NCI-H1694 (cell line): ENCODE measurements at places on chromosomes 16 and 17.

GRCh38 chr17:16911141-16911937, 60.6 kb downstream of the TNFRSF13B start:
- DNase-seq, result no peak

- no peak for DNase-seq
These were observed 904 bp downstream of the MAP2K3 start for GRCh38 chr17:21285164-21286065.

DNA sequence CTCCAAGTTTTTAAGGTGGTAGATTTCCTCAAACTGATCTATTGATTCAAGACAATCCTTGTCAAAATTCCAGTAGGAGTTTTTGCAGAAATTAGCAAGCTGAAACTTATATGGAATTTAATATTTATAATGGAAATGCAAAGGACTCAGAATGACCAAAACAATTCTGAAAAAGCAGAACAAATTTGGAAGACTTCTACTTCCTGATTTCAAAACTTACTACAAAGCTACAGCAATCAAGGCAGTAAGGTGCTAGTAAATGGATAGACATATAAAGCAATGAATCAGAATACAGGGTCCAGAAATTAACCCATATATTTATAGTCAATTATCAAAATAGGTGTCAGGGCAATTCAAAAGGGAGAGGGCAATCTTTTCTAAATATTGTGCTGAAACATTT, 11.8 kb upstream of the IL21R start:
- no peak for DNase-seq

- no peak for DNase-seq
These were observed 41.5 kb upstream of the YPEL2 start for GRCh38 chr17:59289981-59290301.

DNA sequence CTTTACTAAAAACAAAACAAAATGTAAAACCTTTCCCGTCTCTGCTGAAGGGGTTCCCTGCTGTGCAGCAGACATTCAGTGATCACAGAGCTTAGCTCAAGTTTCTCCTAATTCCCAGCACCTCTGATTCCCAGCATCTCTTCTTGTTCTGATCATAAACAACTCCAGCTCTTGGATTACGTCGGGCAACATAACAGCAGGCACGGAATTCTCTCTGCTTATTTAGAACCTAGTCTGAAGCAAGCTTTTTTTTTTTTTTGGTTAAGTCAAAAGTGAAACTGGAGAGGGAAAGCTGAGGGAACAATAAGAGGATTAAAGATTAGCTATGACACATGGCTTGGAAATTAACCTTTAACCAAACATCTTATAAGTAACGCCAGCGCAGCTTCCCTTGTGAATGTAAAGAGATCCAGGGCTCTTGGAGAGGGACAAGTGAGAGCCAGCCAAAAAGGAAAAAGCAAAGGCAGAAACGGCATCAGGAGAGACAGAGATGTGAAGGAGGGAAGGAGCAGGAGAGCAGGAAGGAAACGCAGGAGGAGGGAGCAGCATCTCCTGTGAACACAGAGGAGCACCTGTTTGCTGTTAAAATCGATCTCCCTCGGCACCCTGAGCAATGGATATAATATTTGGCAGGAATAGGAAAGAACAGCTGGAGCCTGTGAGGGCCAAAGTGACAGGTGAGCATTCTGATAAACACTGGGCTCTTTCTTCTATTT, at the start of gene BCO1:
BCO1 (plus strand) TSS at position 394 of the 716 bp plus-strand sequence; CDS start at position 614, 220 bp downstream.
- DNase-seq, result no peak

GRCh38 chr16:82653550-82654511, 27.1 kb downstream of the CDH13 start:
- no peak for DNase-seq

DNA sequence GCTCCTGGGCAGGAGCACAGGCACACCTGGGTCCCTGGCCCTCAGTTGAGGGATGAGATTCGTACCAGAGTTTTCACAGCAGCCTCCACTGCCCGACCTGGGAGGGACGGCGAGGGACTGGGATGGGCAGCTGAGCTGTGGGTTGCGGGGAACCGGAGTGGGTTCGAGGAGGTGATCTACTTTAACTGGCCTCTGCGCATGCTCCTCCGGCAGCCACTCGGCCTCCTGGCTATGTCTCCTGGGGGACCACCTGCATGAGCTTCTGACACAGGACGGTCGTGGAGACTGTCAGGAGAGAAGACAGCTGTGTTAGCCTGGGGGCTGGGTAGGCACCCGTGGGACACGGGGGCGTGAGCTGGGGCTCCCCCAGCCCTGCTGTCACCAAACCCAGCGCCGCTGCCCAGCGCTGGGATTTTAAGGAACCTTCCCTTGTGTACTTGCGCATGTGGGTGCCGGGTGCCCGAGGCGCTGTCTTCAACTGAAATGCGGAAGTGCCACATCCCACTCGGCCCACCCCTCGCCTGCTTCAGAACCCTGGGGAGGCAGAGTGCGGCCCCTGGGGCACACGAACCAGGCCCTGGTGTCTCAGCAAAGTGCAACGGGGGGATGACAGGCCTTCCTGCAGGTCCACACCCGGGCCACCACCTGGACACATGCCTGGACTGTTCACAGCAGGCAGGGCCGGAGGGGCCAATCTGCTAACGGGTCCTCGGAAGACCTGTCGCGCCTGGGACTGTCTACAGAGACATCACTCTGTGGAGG, 36.4 kb downstream of the SLC7A5 start:
- no peak for DNase-seq

GRCh38 chr16:83312015-83312717, 495.6 kb upstream of the HSBP1 start:
- no peak for DNase-seq

DNA sequence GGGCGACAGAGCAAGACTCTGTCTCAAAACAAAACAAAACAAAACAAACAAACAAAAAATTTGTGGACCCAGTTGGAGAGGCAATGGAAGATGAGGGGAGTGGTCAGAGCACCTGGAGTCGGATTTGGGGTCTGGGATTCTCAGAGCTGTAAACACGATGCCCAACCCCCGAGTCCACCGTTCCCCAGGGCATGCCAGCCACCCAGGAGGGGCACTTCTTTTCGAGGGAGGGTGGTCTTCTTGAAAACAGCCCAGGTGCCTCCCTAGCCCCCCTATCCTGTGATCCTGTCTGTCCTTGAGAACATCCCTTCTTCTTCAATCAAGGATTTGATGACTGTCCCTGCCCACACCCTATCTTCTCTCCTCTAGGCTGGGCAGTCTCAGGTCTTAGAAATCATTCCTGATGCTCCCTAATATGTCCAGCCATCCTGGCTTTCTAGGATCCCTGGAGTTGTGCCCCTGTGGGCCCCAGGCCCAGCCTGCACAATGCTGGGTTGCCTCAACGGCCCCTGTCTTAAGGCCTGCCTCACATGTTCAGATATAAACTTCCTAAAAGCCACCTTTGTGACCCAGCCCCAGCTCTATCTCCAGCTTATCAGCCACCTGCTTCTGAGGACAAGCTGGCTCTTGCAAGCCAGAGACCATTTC, 3.1 kb upstream of the SLC13A2 start:
- no peak for DNase-seq

GRCh38 chr17:47177261-47177660, 11.8 kb downstream of the CDC27 start:
- DNase-seq, result no peak

DNA sequence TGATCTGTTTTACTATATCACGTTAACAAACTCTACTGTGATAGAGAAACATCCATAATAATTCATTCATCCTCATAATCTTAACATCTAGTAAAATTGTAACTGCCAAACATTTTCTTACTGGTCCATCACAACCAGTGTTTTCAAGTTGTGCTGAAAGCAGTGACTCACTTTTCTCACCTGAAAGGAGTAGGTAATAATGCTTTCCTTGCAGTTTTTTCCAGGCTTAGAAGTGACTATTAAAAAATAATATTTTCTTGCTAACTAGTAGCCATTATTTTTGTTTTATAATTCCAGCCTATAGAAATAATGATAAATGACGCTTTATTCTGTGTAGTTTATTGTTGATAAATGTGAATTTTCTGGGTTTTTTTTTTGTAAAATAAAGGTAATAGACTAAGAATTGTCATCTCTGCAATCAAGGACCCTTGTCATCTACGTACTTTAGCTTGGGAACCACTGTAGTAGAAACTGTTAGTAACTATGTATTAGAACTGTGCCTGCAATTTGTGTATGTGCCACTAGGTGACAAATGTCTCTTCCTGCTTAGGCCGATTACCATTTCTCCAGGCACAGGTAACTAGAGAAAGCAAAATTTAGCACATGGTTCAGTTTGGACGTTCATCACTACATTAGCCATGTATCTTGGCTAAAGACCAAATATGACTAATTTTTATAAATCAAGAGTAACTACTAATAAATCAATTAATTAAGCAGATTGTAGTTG, 409.4 kb upstream of the ERCC4 start:
- no peak for DNase-seq

GRCh38 chr17:79001190-79002020, 8.2 kb downstream of the CANT1 start:
- DNase-seq, result no peak

GRCh38 chr17:6011206-6011605, 59.0 kb upstream of the WSCD1 start:
- DNase-seq, result no peak

DNA sequence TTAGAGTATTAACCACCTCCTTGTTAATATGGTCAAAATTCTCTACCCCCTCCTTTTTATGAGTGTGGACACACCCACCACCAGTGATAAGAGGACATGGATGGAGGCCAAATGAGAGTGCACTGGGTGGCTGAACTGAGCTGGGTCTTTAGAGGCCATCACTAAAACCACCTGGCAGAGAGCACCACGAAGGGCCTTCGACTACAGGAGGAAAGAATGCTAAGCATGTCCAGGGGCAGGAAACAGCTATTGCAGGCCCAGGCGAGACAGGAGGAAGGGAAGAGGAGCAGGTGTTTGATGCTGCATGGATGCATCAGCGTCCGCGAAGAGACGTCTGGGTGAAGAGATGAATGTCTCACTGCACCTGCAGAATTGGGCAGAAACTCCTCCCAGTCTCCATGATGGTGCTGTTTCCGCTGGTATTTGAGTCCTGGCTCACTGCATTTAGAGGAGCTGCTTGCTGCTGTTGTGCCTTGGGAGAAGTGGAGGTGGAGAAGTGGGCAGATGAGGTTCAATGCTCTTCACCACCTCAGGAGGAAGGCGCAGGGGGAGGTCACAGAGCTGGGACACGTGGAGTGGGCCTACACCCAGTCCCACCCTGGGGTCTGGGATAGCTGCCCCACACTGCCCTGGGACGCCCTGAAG, 33.2 kb downstream of the SPHK1 start:
- DNase-seq, result no peak

DNA sequence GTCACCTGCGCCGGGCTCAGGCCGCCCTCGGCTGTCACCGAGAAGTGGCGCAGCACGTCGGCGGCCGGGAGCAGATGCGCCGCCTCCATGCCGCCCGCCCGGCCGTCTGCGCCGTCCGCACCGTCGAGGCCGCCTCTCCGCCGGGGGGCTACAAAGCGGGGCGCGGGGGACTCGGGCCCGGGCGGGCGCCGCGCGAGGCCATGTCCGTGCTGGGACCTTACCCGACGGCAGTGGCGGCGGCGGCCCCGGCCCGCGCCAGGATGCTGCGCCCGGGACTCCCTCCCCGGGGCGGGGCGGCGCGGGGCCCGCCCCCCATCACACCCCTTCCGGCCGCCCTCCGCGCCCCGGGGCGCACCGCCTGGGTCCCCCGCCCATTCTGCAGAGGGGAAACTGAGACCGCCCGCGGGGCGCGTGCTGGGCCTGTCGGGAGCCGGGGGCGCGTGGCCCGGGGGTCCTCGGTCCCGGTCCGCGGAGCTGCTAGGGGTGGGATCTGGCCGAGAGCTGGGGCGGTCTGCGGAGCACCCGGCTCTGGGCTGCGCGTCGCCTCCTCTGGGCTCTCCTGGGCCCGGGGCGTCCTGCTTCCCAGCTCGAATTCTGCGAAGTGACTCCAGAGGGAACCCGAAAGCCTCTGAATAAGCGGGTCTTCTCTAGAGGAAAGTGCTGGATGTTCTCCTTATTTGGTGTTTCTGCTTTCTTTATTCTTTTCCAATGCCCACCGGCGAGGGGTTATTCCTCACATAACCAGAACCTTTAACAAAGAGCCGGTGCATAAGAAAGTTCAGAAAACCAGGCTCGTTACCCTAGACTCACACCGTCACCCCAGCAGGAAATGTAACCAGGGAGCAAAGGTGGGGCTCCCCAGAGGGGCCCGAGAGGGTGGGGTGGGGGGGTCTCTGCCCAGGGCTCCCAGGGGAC, at the start of gene ATP2A3:
ATP2A3 (minus strand) TSS at position 235 of the 915 bp plus-strand sequence; CDS start at position 89, 146 bp downstream.
- DNase-seq, result no peak

DNA sequence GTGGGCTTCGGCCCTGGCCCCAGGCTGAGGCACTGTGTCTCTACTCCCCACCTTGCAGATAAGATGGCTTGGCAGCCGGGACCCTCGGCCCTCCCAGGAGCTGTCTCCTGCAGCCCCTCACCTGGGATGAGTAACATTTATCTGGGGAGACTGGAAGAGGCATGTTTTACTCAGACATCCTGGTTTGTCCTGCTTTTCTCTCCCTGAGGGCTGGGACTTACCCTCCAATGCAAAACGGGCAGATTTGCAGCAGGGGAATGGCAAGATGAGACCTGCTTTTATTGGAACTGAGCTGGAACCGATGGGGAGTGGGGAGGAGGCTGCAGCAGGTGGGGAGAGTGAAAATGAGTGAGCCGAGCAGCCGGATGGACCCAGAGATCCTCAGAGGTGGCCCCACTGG, 27.3 kb upstream of the UBE2G1 start:
- DNase-seq, result peak; percentile 16

- no peak for DNase-seq
These were observed 113.2 kb downstream of the MSI2 start for GRCh38 chr17:57369509-57369945.

DNA sequence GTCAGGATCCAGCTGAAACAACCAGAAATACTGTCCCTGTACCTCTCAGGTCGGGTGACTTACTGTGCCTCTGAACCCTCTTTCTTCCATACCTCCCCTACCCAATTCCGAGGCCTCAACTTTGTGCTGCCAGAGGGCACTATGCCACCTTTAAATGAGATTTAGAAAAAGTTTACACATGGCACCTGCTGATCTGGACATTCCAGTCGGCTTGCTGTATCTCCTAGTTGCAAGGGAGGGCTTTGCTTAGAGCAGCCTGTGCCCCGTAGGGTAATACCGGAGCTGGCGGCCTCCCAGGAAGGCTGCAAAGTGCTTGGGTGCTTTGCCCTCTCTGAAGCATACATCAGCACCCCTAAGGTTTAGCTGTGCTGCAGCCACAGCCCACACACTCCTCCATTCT, 306.0 kb upstream of the RBFOX1 start:
- no peak for DNase-seq

DNA sequence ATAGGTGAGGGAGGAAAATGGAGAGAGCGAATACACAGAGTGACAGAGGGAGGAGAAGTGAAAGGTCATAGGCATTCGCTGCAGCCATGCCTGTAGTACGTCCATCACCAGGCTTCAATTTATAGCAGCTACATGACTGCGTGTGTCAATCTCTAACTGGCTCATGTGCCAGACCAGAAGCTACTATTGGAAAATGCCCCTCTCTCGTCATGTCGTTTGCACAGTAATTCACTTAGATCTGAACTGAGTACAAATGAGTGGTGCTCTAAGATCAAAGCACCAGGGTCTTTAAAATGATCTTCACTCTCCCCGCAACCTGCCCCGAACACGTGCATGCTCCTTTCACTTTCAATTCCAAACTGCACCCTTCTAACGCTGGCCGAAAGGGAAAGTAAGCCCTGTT, 51.3 kb downstream of the ADCY9 start:
- DNase-seq, result no peak

GRCh38 chr17:28723159-28723835, 2.7 kb downstream of the TLCD1 start:
- no peak for DNase-seq

GRCh38 chr17:81389585-81389984, 5.7 kb upstream of the BAHCC1 start:
- DNase-seq, result no peak

GRCh38 chr17:50268743-50269275, 5.5 kb upstream of the TMEM92 start:
- no peak for DNase-seq
